ENCODE measurements at places on chromosomes 4 and X. TPM values are rescaled to one million over a fixed set of nuclear protein-coding genes. Genes with fewer than 3 reads are reported as not detected.

The TRO gene
- total RNA-seq = 0.96 TPM

The PORCN gene
- 15.0 TPM for total RNA-seq

The TMEM156 gene
- 22.7 TPM for total RNA-seq

The PDCL2 gene
- total RNA-seq = not detected

The H2BW1 gene
- not detected for total RNA-seq

The SMIM31 gene
- total RNA-seq = not detected

The JCHAIN gene
- total RNA-seq = not detected

The FAM149A gene
- 1.6 TPM for total RNA-seq

The FABP2 gene
- total RNA-seq = not detected

The NALF2 gene
- 5.5 TPM for total RNA-seq

The HMGB3 gene
- total RNA-seq = 126 TPM

The PIM2 gene
- total RNA-seq = 8.5 TPM

The TENM3 gene
- 0.86 TPM for total RNA-seq

The ARMCX1 gene
- total RNA-seq = 0.34 TPM

The GPRIN3 gene
- total RNA-seq = 1.5 TPM

The KIF4A gene
- 29.1 TPM for total RNA-seq

The FAM184B gene
- 0.02 TPM for total RNA-seq

The HNRNPH2 gene
- 57.1 TPM for total RNA-seq

The SOWAHD gene
- total RNA-seq = not detected

The DCLK2 gene
- total RNA-seq = 9.7 TPM

The CXCL10 gene
- not detected for total RNA-seq

The ATP1B4 gene
- 0.04 TPM for total RNA-seq

The IQSEC2 gene
- total RNA-seq = 38.9 TPM

The MMAA gene
- 1.1 TPM for total RNA-seq

The WDR17 gene
- total RNA-seq = 3.3 TPM

The PGK1 gene
- 603 TPM for total RNA-seq

The HSFX1 gene
- total RNA-seq = 0.21 TPM

The SLC6A14 gene
- not detected for total RNA-seq

The PCYT1B gene
- not detected for total RNA-seq

The HS6ST2 gene
- total RNA-seq = 0.06 TPM

The MAGEA12 gene
- 0.15 TPM for total RNA-seq

The RHOXF2 gene
- total RNA-seq = not detected

The LARP7 gene
- total RNA-seq = 25.7 TPM

The CORIN gene
- total RNA-seq = not detected

The SUV39H1 gene
- total RNA-seq = 23.6 TPM

The RPS6KA6 gene
- total RNA-seq = 6.5 TPM

The USP26 gene
- not detected for total RNA-seq

The FAM53A gene
- 0.68 TPM for total RNA-seq

The GUCY1B1 gene
- total RNA-seq = 0.23 TPM

The SATL1 gene
- not detected for total RNA-seq

The ETDA gene
- total RNA-seq = not detected

The POU4F2 gene
- not detected for total RNA-seq

The C4orf54 gene
- not detected for total RNA-seq

The GC gene
- total RNA-seq = not detected

The SSR4 gene
- 394 TPM for total RNA-seq

The RS1 gene
- not detected for total RNA-seq

The PCDH18 gene
- total RNA-seq = not detected

The GPR82 gene
- not detected for total RNA-seq

The C4orf50 gene
- not detected for total RNA-seq

The SLC4A4 gene
- total RNA-seq = 1.8 TPM
